ENCODE measurements at places on chromosomes 3 and 15.

- DNase-seq: no peak
These were observed 223.1 kb downstream of the RPLP1 start for GRCh38 chr15:69675731-69676130.

GRCh38 chr3:30248423-30248822 lies 358.0 kb upstream of the TGFBR2 start:
- no peak for DNase-seq

GRCh38 chr15:79436037-79436780 lies 4.1 kb downstream of the MINAR1 start:
- no peak for DNase-seq

GRCh38 chr3:14410503-14411165 lies 8.2 kb downstream of the SLC6A6 start:
- no peak for DNase-seq

DNA sequence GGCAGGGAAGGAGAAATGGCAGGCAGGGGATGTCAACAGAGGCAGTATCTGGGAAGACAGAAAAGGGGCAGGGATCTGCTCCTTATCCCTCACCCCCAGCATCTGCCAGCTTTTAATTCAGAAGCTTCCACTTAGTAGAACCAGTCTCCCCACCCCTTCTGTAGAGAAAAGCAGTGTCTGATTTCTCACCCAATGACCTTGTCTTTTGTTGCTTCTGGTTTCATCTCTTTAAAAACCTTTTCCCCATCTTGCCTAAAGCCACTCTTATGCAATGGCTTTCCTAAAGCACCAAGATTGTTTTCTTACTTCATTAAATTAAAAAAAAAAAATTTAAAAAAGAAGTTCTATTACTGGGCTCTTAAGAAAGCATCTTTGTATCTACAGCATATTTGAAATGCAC lies 27.8 kb downstream of the ARHGEF3 start:
- no peak for DNase-seq

DNA sequence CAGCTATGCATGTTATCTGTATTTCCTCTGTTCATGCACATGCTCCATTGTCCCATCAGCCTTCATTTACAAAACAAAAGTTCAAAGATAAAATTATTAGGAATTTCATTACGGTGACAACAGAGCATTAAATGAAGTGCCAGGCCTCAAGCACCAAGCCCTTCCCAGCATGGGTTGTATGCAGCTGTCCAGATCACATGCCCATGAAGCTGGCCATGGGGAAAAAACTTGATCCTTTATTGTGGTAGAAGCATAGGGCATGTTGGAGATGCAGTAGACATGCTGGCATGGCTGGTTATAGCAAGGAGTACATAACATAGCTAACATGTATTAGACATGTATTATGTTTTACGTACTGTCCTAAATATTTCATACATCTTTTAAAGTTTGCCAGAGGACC lies 4.1 kb upstream of the THRB start:
- DNase-seq: no peak

- DNase-seq: no peak
These were observed 5.9 kb upstream of the INAFM2 start for GRCh38 chr15:40317580-40317979.

DNA sequence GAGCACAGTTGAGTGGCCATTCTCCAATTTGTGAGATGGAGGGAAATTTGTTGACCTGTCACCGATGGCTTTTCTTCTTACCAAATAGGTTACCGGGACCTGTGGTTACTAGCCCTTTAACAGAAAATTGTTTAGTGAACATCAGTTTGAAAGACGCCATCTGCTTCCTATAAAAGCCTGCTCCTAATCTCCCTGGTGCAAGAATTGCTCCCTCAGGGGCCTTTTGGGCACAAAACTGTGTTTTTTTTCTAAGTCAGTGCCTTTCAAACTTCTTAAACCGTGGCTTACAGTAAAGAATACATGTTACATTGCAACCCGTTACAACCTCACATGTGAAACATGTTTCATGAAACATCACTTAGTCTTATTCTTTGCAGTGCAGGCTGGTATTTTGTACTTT lies 15.0 kb downstream of the CACNA2D3 start:
- no peak for DNase-seq

DNA sequence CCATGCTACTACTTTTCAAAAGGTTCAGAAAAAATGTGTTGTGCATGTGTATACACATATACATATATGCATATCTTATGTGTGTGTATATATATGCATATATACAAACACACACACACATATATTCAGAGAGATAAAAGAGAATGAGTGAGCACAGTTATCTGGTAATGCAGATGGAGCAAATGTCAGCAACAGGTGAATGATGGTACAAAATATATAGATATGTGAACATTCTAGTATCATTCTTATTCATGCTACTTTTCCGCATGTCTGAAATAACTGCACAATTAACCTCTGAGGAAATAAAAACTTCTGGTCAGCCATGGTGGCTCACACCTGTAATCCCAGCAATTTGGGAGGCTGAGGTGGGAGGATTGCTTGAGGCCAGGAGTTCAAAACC lies 222.6 kb upstream of the NANOGP8 start:
- no peak for DNase-seq

DNA sequence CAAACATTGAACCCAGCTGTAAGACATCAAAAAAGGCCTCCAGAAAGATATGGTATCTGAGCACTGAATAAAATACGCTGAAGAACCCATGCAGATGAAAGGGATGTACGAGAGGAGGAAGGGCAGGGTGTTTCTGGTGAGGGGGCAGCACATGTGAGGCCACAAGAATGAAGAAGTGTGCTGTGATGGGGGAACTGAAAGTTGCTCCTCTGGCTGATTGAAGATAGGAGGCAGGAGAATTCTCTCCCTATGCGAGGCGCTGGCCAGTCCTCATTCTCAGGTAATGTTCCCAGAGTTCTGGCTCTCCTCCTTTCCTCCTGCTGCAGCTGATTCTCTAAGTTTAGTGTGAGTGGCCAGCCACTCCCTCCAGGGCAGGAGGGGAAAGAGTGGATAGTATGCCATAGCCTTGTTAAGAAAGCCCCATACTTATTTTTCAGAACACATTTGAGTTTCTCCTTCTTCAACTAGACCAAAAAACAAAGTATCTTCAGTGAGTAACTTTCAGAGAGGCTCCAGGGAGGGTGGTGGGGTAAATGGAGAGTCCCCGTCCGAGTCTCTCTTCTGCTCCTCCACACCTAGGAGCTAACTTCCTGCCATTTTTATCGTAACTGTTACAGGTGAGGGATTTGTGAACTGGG lies 26.9 kb upstream of the MYO1E start:
- DNase-seq: no peak

DNA sequence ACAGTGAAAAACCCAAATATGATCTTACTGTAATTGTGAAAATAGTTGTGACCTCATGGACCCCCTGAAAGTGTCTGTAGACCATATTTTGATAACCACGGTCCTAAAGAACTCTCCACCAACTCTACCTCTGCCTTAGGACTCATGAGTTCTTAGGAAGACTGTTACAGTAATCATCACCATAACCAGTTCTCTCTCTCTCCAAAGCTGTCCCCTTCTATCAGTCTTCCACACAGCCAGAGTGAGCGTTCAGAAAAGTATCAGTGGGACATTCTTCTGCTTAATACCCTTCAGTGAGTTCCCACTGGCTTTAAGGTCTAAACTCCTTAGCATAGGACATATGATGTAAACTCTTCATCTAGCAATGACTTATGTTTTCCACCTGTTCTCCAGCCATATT lies 27.6 kb upstream of the ST6GAL1 start:
- no peak for DNase-seq

DNA sequence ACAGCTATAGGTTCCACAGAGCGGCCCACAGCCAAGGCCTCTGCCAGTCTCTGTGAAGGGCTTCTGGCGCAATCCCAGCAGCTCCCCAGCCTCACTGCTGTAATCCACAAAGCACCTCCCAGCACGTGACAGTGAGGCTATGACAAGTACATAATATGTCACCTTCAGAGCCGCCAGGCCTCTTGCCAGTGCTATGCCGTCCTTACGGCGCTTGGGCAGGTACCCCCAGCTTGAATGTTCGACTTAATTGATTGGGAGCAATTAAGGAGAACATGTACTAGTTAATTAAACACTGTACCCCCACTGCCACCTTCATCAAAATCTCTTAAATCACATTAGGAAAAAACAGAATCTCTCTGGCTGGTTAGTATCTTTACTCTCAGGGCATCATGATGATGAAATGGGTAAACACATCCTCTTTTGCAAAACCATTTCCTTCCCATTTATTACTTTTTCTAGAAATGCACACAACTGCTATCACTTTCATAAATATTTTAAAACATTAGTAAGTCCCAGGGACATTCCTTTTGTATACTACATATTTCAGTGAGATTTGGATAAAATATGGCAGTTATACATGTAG lies 169.9 kb downstream of the XXYLT1 start:
- peak; percentile 79 for DNase-seq

DNA sequence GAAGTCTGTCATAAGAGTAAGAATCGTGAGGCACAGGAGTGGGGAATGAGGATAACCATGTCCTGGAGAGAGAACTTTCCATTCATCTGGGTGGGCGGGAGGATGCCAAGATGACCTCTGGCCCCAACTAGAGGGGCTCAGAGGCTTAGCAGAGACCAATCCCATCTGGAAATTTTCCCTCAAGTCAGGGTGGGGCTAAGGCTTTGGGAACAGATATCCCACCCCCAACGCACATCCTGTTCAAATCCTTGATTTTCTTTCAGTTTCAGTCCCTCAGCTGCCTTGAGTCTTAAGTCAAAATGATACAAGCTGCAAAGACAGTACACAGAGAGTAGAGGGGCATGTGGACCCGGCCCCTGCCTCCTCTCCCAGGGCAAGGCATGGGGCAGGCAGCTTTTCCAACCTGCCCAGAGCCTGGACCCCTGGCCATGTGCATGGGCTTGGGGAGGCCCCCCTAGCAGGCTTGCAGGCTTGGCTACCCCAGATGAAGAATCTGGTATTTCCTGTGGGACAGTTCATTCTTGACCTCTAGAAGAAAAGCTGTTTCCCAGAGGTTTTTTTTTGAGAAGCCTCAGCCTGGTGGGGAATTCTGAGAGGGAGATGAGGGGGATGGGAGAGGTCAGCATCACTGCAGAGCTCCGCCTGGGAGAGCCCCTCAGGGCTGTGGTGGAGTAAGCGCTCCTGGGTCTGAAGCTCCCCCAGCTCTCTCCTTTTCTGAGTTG lies 109.7 kb upstream of the HACD2 start:
- no peak for DNase-seq

DNA sequence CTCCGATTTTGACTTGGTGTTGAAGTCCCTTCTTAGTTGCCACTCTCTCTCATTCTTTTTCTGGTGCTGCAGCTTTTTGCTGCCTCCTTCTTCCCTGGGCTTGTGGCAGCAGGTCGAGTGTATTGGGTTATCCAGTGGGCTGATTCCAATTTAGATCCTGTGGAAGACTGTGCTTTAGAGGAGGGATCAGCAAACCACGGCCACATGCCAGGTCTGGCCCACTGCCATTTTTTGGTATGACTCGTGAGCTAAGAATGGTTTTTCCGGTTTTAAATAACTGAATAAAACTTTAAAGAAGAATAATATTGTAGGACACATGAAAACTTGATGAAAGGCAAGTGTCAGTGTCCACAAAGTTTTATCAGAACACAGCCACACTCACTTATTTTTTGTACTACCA lies 330.5 kb downstream of the ROBO2 start:
- no peak for DNase-seq

DNA sequence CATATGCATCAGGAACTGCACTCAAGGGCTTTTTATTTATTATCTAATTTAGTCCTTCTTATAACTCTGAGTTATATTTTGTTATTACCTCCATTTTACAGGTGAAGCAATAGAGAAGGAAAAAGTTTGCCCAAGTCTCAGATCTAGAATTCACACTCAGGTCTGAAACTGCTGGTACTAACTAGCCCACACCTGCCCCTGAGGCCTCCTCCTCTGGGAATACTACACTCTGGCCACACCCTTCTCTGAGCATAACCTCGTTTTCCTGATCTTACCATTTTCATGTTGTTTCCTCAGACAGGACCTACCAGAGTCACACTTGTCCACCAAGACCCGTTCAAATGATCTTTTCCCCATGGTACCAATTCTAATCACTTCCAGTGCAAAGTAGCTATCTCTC lies 94.1 kb upstream of the CHRM5 start:
- no peak for DNase-seq

GRCh38 chr3:151430821-151431484 lies 29.9 kb downstream of the IGSF10 start:
- DNase-seq: no peak

GRCh38 chr3:58025837-58026569 lies 17.8 kb downstream of the FLNB start:
- DNase-seq: peak; percentile 55

GRCh38 chr3:56624725-56625124 lies 58.3 kb downstream of the TASOR start:
- DNase-seq: no peak

GRCh38 chr3:171508676-171509075 lies 48.5 kb upstream of the TNIK start:
- no peak for DNase-seq

- no peak for DNase-seq
These were observed 39.4 kb downstream of the TNK2 start for GRCh38 chr3:195868866-195869412.

DNA sequence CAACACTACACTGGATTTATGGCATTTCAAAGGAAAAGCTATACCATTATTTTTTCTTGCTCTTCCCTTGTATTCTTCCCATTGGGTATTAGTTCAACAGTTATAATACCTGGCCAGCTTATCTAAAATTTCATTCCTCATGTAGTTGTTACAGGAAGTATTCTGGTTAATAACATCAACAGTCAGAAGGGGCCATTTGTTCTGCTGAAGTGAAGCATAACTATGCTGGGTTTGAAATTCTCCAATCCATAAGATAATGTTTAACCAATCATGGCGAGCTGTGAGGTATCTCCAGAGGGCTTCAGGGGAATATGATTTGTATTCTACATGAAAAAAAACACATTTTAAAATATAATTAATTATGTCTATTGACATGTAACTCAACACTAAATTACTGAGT lies 43.4 kb downstream of the SPG11 start:
- no peak for DNase-seq

DNA sequence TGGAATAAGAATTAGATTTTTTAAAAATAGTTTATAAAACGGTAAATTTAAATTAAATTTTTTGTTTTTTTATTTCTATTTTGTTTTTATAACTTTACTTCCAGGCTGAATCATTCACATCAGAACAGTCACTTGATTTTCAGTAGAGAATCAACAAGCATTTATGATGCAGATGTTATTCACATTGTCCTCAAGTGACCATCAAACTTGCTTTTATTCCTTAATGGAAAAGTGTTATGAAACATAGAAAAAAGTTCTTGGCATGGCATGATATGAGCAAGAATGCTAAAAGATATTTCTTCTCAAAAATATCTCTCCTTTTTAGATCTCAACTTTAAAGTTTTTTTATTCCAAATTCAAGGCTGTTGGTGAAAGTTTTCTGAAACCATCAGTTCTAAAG lies 70.9 kb upstream of the TGFBR2 start:
- DNase-seq: no peak

DNA sequence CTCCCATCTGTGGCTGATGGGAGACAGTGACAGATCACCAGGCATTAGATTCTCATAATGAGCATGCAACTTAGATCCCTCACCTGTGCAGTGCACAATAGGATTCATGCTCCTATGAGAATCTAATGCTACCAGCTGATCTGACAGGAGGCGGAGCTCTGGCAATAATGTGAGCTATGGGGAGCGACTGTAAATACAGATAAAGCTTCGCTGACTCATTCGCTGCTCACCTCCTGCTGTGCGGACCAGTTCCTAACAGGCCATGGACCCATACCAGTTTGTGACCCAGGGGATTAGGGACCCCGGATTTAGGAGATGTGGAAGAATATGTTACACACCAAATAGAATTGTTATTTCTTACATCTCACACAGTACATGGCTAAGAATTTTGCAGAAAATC lies 6.7 kb downstream of the ARGFX start:
- peak; percentile 18 for DNase-seq
